Karpas-422 (cell line): ENCODE measurements at places on chromosomes 7 and 10.

DNA sequence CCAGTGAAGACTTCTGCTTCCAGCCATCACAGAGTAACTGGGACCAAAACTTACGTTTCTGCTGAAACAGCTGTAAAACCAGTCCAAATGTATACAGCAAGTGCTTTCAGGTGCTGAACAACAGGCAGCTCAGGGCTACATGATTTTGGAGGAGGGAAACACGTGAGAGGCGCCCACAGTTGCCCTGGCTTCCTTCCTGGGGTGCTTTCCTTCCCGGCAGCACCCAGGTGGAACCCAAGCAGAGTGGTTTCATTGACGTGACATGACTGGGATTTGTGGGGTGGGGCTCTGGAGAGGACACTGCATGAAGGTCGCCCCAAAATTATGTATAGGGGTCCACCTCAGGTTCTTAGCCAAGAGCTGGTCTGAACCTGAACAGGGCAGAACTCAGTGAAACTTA lies 34.2 kb downstream of the IL2RA start:
- no peak for DNase-seq
- no peak overlapping the region for H3K27ac ChIP-seq
- no peak overlapping the region for H3K4me3 ChIP-seq
- H3K36me3 ChIP-seq, result no peaks in the 10 kb centered on the region
- no peaks in the 10 kb centered on the region for H3K4me1 ChIP-seq

DNA sequence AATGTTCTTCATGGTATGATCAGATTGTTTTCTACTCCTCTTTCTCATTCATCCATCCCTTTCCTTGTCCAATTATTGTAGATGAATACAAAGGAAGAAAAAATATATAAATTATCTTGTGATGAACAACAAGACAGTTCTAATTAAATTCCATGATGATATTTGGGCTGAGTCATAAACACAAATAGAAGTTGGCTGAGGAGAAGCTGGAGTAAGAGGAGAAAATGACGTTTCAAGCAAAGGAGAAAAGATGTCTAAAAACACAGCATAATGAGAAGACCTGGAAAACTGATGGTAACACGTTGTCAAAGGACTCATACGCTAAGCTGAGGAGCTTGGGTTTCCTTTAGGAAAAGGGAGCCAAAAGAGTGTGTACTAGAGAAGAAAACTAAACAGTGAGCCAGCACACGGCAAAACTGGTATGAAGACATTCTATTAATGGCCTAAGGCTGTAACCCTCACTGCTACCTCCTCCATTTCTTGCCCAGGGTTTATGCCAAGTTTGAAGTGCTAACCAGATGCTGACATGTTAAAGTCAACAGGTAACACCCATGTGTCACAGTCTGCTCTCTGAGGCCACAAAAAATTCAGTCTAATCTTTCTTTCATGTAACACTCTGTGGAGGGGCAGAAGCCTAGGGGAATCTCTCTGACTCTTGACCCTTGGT lies 26.1 kb downstream of the ZFAND4 start:
- H3K27ac ChIP-seq, result no peak overlapping the region
- no peak for DNase-seq
- H3K4me3 ChIP-seq, result no peak overlapping the region
- H3K36me3 ChIP-seq, result peaks cover 71% of the 10 kb centered on the region

DNA sequence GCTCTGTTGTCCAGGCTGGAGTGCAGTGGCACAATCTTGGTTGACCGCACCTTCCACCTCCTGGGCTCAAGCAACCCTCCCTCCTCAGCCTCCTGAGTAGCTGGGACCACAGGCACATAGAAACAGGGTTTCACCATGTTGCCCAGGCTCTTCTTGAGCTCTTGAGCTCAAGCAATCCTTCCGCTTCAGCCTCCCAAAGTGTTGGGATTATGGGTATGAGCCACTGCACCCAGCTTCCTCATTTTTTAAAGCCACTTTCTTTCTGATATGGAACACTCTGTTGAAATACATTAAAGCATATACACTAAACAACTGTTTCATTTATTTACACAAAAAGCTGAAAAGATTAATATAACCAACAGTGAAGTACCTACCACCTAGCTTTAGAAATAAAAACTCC lies 117.2 kb downstream of the CLEC2L start:
- H3K27me3 ChIP-seq, result no peaks in the 10 kb centered on the region
- no peak overlapping the region for H3K4me3 ChIP-seq
- no peak overlapping the region for H3K27ac ChIP-seq
- H3K4me1 ChIP-seq, result no peaks in the 10 kb centered on the region
- no peaks in the 10 kb centered on the region for H3K36me3 ChIP-seq
- DNase-seq, result no peak

DNA sequence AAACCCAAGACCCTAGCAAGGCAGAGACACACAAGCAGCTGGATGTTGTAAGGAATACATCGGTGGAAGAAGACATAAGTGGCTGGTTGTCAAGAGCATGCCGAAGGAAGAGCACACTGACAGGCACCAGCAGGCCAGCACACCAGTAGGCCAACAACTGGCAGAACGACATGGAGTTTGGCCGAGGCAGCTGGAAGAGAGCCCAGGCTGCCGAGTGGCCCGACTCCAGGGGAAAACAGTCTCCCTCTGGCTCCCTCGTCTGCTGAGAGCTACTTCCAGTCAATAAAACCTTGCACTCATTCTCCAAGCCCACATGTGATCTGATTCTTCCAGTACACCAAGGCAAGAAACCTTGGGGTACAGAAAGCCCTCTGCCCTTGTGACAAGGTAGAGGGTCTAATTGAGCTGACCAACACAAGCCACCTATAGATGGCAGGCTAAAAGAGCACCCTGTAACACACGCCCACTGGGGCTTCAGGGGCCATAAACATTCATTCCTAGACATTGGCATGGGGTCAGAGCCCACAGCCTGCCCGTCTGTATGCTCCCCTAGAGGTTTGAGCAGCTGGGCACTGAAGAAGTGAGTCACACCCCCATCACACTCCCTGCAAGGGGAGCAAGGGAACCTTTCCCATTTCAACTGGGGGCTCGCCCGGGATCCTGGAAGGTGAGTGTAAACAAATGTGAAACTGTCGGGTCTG lies 14.7 kb upstream of the TNS3 start:
- no peak for DNase-seq
- no peak overlapping the region for H3K4me3 ChIP-seq
- H3K27ac ChIP-seq, result no peak overlapping the region
- H3K36me3 ChIP-seq, result no peaks in the 10 kb centered on the region
- H3K27me3 ChIP-seq, result no peaks in the 10 kb centered on the region

- peaks cover 49% of the 10 kb centered on the region for H3K4me1 ChIP-seq
- H3K36me3 ChIP-seq, result no peaks in the 10 kb centered on the region
- DNase-seq, result peak; percentile 55
- peak overlapping the region; percentile 34 for H3K4me3 ChIP-seq
- H3K27me3 ChIP-seq, result no peaks in the 10 kb centered on the region
Measured at GRCh38 chr10:74855027-74855426, 28.6 kb downstream of the KAT6B start.

DNA sequence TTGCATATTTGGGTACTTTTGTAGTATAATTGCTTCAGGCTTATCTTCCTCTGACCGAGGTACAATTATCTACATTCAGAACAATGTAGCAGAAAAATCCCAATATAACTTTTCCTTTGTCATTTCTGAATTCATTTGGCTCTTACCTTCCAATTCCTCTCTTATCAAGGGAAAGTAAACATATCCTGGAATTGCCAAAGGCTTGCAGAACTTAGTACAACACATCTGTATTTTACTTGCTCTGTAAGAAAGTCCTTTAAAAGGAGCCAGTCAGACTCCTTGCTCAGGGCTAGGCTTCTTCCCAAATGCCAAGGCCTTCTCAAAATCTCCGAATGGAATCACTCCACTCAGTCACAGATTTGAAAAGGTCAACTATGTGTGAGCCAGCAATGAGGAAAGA lies 43.3 kb upstream of the ABCB4 start:
- no peak overlapping the region for H3K4me3 ChIP-seq
- no peaks in the 10 kb centered on the region for H3K36me3 ChIP-seq
- no peaks in the 10 kb centered on the region for H3K27me3 ChIP-seq
- no peak overlapping the region for H3K27ac ChIP-seq

GRCh38 chr7:158121441-158122045 lies 466.1 kb downstream of the PTPRN2 start:
- no peaks in the 10 kb centered on the region for H3K4me1 ChIP-seq
- DNase-seq, result no peak
- H3K36me3 ChIP-seq, result no peaks in the 10 kb centered on the region
- no peaks in the 10 kb centered on the region for H3K27me3 ChIP-seq
- no peak overlapping the region for H3K4me3 ChIP-seq
- H3K27ac ChIP-seq, result no peak overlapping the region

- no peaks in the 10 kb centered on the region for H3K4me1 ChIP-seq
- no peak overlapping the region for H3K27ac ChIP-seq
- DNase-seq, result no peak
- H3K36me3 ChIP-seq, result no peaks in the 10 kb centered on the region
- no peaks in the 10 kb centered on the region for H3K27me3 ChIP-seq
Measured at GRCh38 chr7:141304291-141304690, 230.4 kb downstream of the TMEM178B start.

- H3K4me3 ChIP-seq, result no peak overlapping the region
- H3K27ac ChIP-seq, result no peak overlapping the region
- H3K27me3 ChIP-seq, result no peaks in the 10 kb centered on the region; the same call in 1 of the 2 replicates
- no peaks in the 10 kb centered on the region for H3K36me3 ChIP-seq
- H3K4me1 ChIP-seq, result no peaks in the 10 kb centered on the region
Measured at GRCh38 chr10:4639960-4640359, 186.0 kb upstream of the AKR1E2 start.

DNA sequence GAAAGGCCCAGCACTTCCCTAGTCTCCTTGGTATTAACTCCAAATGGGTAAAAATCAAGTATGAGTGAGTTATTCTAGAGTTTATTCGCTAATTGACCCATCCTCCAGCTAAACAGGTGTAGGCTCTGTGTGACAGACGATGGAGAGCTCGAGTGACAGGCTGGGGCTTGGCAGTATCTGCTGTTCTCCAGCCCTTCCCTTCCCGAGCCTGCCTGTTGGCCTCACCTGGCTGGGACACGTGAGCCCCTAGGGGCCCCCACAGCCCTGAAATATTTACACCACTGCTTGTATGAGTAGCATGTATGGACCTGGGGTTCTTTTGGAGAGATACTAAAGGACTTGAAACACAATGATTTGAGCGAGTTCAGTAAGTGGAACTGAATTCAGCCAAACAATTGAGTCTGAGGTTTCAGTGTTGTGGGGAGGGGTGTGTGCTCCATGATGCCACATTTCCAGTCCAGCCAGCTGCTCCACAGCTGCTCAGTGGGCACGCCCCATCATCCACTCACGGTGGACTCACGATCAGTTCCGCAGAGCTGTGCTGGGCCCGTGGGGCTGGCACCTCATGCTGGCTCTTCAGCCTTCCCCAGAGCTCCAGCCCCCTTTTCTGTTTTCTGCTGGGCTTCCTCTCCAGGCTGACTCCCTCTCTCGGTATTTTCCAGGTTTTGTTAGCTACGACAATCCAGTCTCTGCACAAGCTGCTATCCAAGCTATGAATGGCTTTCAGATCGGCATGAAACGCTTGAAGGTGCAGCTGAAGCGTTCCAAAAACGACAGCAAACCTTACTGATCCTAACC lies 283.0 kb downstream of the USP6NL start:
- peaks cover 9% of the 10 kb centered on the region for H3K4me1 ChIP-seq
- H3K27me3 ChIP-seq, result no peaks in the 10 kb centered on the region
- no peaks in the 10 kb centered on the region for H3K36me3 ChIP-seq
- no peak for DNase-seq

DNA sequence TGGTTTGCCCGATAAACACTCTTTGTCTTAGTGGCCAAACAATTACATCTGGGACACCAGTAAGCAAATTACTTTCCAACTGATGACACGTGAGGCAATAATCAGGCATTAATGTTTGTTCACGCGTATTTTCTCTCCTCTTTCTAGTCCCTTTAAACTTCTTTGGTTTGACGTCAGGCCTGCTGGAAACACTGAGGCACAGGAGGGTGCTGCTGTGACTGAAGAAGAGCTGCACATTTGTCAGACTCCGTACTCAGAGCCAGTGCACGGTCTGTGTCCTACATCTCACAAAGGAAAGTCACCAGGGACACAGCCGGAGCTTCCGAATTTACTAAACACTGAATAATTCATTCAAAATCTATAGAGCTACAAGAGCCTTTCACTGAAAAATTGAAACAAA lies 57.6 kb upstream of the ANAPC16 start:
- peaks cover 7% of the 10 kb centered on the region; the same call in 1 of the 2 replicates for H3K36me3 ChIP-seq
- no peak overlapping the region for H3K4me3 ChIP-seq
- no peak for DNase-seq
- H3K27ac ChIP-seq, result no peak overlapping the region

GRCh38 chr10:6018422-6018821 lies 41.1 kb upstream of the IL15RA start:
- no peak for DNase-seq
- no peaks in the 10 kb centered on the region for H3K4me1 ChIP-seq
- H3K4me3 ChIP-seq, result no peak overlapping the region
- no peaks in the 10 kb centered on the region for H3K36me3 ChIP-seq
- 0 out of 2 replicates have a peak, but pooled peaks cover 2% of the 10 kb centered on the region for H3K27me3 ChIP-seq

GRCh38 chr10:85900487-85900886 lies 466.1 kb downstream of the GRID1 start:
- no peak overlapping the region for H3K27ac ChIP-seq
- H3K27me3 ChIP-seq, result no peaks in the 10 kb centered on the region
- H3K36me3 ChIP-seq, result no peaks in the 10 kb centered on the region
- DNase-seq, result no peak

- no peak within 1 kb of the TSS for H3K4me3 ChIP-seq
- H3K36me3 ChIP-seq, result no peaks in the 10 kb centered on the region
- DNase-seq, result no peak
- H3K27me3 ChIP-seq, result no peaks in the 10 kb centered on the region
Measured at GRCh38 chr7:139829025-139829774, at the start of gene TBXAS1. Gene TBXAS1, plus strand, starts transcription at chr7:139829264. Its CDS starts 127 bp downstream, at chr7:139829391.

- H3K4me3 ChIP-seq, result no peak overlapping the region
- H3K27me3 ChIP-seq, result no peaks in the 10 kb centered on the region
- DNase-seq, result peak; percentile 60
- H3K36me3 ChIP-seq, result no peaks in the 10 kb centered on the region
- peaks cover 33% of the 10 kb centered on the region for H3K4me1 ChIP-seq
Measured at GRCh38 chr7:101167645-101168411, 2.5 kb upstream of the VGF start.

DNA sequence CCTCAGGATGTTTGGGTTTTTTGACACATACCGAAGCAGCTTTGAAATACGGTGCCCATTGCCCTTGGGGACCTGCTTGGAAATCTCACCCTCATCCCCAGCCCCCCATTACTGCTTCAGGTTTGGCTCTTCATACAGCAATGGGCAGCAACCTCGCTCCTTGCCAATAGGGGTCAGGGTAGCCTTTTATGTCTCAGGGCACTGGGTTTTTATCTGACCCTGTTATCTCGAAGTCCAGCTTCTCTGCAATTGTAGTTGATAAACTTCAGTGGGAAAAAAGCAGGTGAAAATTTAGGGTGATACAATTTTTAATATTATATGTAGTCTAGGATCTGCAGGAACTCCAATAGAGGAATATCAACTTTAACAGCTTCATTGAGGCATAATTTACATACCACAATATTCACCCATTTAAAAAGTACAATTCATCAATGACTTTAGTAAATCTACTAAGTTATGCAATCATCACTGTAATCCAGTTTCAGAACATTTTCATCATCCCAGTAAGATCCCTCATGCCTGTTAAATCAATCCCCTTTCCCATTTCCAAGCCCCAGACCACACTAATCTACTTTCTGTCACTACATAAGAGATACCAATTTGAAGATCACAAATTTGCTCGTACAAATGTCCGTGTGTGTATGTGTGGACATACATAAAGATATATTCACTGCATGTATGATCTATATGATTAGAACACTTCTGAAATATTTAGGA lies 386.2 kb downstream of the KCNMA1 start:
- H3K36me3 ChIP-seq, result no peaks in the 10 kb centered on the region
- H3K4me3 ChIP-seq, result no peak overlapping the region
- H3K4me1 ChIP-seq, result peaks cover 5% of the 10 kb centered on the region
- DNase-seq, result peak; percentile 66
